ENCODE measurements at places on chromosomes 4 and X. TPM values are rescaled to one million over a fixed set of nuclear protein-coding genes. Genes with fewer than 3 reads are reported as not detected.

GRCh38 chr4:1356181-1356998 lies 9.4 kb downstream of the UVSSA start:
- DNase-seq: peak; percentile 13

GRCh38 chr4:169416461-169416860 lies 145.7 kb upstream of the SH3RF1 start:
- DNase-seq: no peak

NPNT gene
- 171 TPM for polyA plus RNA-seq

DNA sequence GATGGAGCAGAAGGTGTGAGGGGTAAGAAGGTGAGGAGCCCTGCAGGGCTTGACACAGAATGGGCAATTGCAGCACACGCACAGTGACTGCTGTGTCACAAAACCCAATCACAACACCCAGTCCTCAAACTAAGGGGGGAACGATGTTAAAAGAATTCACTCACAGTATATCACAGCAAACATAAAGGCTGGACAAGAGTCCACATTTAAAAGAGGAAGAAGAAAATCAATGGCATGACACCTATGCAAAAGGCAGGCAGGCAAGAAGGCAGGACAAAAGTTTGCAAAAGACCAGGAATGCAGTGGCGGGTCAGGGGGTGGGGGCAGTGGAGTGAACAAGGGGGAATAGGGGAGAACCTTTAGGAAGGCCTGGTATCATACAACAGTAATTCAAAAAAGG lies 77.7 kb downstream of the CDS1 start:
- no peak for DNase-seq

GRCh38 chrX:80808881-80809411 lies 731 bp downstream of the BRWD3 start:
- peak; percentile 12 for DNase-seq

BEX1 gene
- polyA plus RNA-seq: 63.7 TPM

- no peak for DNase-seq
These were observed 30.3 kb downstream of the AMMECR1 start for GRCh38 chrX:110287605-110288004.

PPID gene
- 64.2 TPM for polyA plus RNA-seq

GRCh38 chr4:8427761-8428287 lies 12.7 kb downstream of the ACOX3 start:
- no peak for DNase-seq

SHROOM3 gene
- 33.4 TPM for polyA plus RNA-seq

Measured in renal cortex interstitium (tissue), 15 donors.